ENCODE measurements at places on chromosomes 3 and 15.

DNA sequence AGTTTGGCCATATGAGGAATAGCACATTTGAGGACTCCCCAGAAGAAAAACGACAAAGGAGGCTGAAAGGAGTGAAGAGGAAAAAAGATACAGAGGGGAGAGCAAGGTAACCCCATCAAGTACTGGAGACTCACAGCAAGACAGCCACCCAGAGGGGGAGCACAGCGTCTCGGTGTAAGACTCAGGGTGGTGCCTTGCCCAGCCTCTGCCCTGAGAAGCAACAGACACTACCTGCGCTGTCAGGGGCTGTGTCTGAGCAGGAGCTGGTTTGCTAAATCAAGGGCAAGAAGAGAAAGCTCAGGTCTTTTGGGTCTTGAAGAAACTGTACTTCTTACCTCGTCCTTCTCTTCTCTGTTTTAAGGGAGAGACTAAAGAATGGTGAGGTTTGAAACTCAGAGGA is 27.9 kb downstream of the FBXO45 start:
- no peaks in the 10 kb centered on the region for H3K36me3 ChIP-seq
- H3K27ac ChIP-seq: no peak overlapping the region
- H3K27me3 ChIP-seq: peaks cover 5% of the 10 kb centered on the region
- DNase-seq: no peak

- no peak overlapping the region for H3K27ac ChIP-seq
- no peak for DNase-seq
- no peaks in the 10 kb centered on the region for H3K36me3 ChIP-seq
- H3K4me1 ChIP-seq: no peaks in the 10 kb centered on the region
- peaks cover 2% of the 10 kb centered on the region for H3K27me3 ChIP-seq
Observed at GRCh38 chr3:183193762-183194689, 31.5 kb upstream of the LAMP3 start.

DNA sequence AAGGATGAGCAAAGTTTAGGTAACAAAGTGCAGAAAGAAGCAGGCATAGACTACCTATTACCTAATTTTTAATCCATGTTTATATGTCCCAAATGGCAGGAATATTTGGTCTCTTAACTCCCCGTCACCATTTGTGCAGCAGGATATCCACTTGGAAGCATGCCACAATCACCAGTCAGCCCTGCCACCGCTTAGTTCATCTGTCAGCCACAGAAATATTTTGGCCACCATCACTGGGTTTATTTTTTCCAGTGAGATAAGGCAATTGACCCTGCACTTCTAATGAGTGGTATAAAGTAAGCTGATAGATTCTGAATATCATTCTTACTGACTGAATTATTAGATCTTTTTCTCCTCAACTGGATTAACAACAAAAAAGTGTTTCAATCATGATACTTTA is 152.9 kb upstream of the SOX2 start:
- no peaks in the 10 kb centered on the region for H3K36me3 ChIP-seq
- no peak overlapping the region for H3K4me3 ChIP-seq
- H3K27me3 ChIP-seq: no peaks in the 10 kb centered on the region
- no peak overlapping the region for H3K27ac ChIP-seq
- peaks cover 6% of the 10 kb centered on the region for H3K4me1 ChIP-seq
- peak; percentile 45 for DNase-seq

DNA sequence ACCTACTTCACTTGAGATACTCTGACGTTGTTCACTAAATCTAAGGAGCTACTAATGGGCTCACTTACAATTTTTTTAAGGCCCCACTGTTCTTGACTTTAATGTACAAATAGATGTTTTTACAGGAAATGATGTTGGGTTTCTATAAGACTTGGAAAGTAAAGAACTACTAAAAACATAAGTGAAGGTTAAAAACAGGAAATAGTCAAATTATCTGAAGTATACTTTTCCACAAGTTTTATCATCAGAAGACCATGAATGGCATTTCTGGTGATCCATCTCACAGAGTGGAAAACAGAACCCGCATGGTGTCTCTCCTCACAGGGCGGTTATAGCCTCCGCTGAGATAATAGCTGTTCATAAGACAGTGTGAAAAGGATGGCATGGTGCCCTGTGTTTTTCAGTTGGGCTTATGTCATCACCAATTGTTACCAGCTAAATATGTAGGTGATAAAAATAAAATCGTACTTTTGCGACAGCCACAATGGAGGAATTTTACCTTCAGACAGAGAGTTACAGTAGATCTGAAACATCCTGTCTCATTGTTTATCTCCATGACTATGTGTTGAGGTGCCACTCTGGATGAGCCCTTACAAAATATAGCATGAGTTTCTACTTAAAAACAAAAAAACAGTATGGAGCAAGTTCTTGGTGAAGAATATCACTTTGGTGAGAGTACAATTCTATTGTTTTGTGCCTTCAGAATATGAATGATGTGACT is 462.4 kb downstream of the RAP2B start:
- H3K4me3 ChIP-seq: no peak overlapping the region
- no peak for DNase-seq
- H3K27me3 ChIP-seq: no peaks in the 10 kb centered on the region
- no peaks in the 10 kb centered on the region for H3K36me3 ChIP-seq

- H3K36me3 ChIP-seq: no peaks in the 10 kb centered on the region
- no peak overlapping the region for H3K27ac ChIP-seq
- peak; percentile 98 for DNase-seq
- no peaks in the 10 kb centered on the region for H3K4me1 ChIP-seq
- no peaks in the 10 kb centered on the region for H3K27me3 ChIP-seq
Observed at GRCh38 chr3:31219131-31219843, 313.4 kb upstream of the STT3B start.

DNA sequence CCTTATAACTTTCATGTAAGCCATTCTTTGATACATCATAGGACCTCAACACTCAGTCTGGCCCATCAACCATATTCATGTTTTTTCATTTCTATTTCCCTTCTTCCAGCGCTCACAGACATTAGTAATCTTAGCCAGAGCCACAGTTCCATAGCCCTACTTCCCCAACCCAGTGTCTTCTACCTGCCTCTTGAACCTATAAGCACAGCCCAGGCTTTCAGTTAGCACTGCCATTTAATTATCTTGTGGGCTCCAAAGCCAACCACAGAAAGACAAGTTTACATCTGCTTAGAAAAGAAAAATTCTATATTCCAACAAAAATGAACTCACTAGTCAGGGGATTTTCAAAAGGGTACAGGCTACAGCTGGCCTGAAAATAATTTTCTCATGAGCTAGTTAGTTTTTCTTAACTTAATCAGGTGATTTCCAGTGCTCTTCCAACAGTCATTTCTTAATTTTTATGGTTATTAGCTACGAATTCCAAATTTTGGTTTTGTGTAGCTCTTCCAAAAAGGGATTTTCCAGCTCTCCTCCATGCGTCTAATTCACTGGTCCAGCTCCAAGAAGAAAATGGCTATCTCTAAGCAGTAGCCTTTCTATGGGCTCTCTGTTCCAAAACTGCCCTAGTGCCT is 13.7 kb downstream of the CD200 start:
- DNase-seq: no peak
- no peaks in the 10 kb centered on the region for H3K4me1 ChIP-seq
- no peaks in the 10 kb centered on the region for H3K27me3 ChIP-seq
- no peaks in the 10 kb centered on the region for H3K36me3 ChIP-seq

DNA sequence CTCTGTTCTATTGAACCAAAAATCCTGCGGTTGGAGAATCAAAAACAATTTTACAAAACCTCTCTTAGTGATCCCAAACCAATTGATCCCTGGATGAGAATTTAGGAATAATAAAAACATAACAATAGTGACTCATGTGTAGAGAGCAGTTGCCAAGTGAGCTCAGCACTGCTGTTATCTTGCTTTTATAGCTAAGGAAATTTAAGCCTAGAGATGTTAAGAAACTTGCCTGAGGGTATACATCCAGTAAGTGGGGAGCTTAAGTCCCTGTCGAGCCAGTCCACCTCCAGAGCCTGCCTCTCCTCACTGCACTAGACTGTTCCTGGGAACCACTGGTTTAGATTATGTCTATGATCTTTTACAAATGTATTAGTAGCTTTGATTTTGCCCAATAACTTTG is 358.4 kb upstream of the LMCD1 start:
- H3K27ac ChIP-seq: no peak overlapping the region
- no peak overlapping the region for H3K4me3 ChIP-seq
- no peaks in the 10 kb centered on the region for H3K4me1 ChIP-seq
- no peaks in the 10 kb centered on the region for H3K27me3 ChIP-seq
- H3K36me3 ChIP-seq: no peaks in the 10 kb centered on the region

GRCh38 chr15:68787609-68788263 is 33.0 kb downstream of the ANP32A start:
- no peak for DNase-seq
- H3K4me1 ChIP-seq: peaks cover 3% of the 10 kb centered on the region
- H3K27me3 ChIP-seq: no peaks in the 10 kb centered on the region
- H3K4me3 ChIP-seq: no peak overlapping the region

- H3K27ac ChIP-seq: no peak overlapping the region
- H3K4me3 ChIP-seq: no peak overlapping the region
- no peaks in the 10 kb centered on the region for H3K36me3 ChIP-seq
- no peak for DNase-seq
- peaks cover 16% of the 10 kb centered on the region for H3K4me1 ChIP-seq
Observed at GRCh38 chr3:12968541-12968940, 104.7 kb downstream of the IQSEC1 start.

DNA sequence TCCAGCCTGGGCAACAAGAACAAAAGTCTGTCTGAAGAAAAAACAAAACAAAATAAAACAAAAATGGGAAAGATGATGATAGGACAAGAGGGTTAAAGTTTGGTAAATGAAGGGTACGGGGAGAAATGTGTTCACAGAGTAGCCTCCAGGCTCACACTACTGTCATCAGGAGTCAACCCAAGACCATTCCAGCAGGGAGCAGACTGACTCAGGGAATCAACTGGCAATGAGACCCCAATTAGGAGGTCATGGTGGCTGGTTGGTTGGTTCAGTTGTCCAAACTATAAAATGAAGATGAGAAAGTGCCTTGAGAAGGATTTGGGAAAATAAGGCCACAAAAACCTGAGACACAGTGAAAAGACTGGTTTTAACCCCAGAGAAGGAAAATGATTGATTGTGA is 51.8 kb downstream of the KLHL6 start:
- no peak overlapping the region for H3K4me3 ChIP-seq
- no peak for DNase-seq
- no peaks in the 10 kb centered on the region for H3K36me3 ChIP-seq
- H3K27ac ChIP-seq: no peak overlapping the region

DNA sequence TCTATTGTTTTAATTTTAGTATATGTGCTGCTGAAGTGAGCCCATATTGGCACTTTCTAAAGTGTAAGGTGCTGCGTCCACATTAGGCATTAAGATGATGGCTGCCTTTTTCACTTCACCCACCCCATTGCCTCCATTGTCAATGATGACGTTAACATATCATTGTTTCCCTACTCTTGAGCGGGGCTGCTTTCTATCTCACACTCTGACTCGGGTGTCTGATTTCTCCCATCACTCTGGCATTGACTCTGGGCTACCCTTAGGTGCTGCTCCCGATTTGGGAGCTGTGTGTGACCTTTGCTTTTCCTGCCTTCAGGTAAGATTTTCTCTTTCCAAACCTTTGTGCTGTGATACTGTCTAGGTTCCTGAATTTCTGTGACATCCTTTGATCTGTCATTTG is 28.8 kb downstream of the CGNL1 start:
- peaks cover 7% of the 10 kb centered on the region for H3K4me1 ChIP-seq
- no peak overlapping the region for H3K27ac ChIP-seq
- H3K27me3 ChIP-seq: peaks cover 6% of the 10 kb centered on the region

GRCh38 chr3:46509661-46510187 is 11.9 kb downstream of the RTP3 start:
- DNase-seq: no peak
- H3K4me3 ChIP-seq: no peak overlapping the region
- no peak overlapping the region for H3K27ac ChIP-seq
- no peaks in the 10 kb centered on the region for H3K36me3 ChIP-seq
- H3K4me1 ChIP-seq: no peaks in the 10 kb centered on the region

- H3K4me3 ChIP-seq: no peak overlapping the region
- peaks cover 7% of the 10 kb centered on the region for H3K4me1 ChIP-seq
- no peak overlapping the region for H3K27ac ChIP-seq
- H3K36me3 ChIP-seq: no peaks in the 10 kb centered on the region
- no peaks in the 10 kb centered on the region for H3K27me3 ChIP-seq
Observed at GRCh38 chr3:170220871-170221270, 1.4 kb upstream of the PRKCI start.

GRCh38 chr3:124786511-124787241 is 56.4 kb downstream of the UMPS start:
- no peaks in the 10 kb centered on the region for H3K36me3 ChIP-seq
- no peak overlapping the region for H3K4me3 ChIP-seq
- peaks cover 44% of the 10 kb centered on the region for H3K4me1 ChIP-seq
- H3K27ac ChIP-seq: peak overlapping the region; percentile 11

DNA sequence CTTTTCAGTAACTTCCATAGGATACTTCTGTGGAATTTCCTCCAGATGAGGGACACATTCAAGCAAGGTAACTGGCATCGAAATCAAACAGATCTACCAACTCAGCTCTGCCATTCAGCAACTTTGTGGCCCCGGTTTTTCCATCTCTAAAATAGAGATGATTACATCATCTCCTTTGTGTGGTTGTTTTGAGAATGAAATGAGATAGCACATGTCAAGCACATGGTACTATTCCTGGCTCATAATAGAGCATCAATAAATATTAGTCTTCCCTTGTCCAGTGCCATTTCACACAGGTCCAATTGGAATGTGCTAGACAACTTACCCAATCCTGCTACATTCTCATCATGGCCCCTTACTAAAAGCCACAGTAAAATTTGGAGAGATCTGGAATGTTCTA is 24.2 kb upstream of the TM4SF4 start:
- peak overlapping the region; percentile 82 for H3K27ac ChIP-seq
- H3K27me3 ChIP-seq: no peaks in the 10 kb centered on the region
- H3K36me3 ChIP-seq: no peaks in the 10 kb centered on the region
- H3K4me1 ChIP-seq: peaks cover 30% of the 10 kb centered on the region

- H3K27ac ChIP-seq: no peak overlapping the region
- no peak overlapping the region for H3K4me3 ChIP-seq
- DNase-seq: no peak
- H3K27me3 ChIP-seq: peaks cover 67% of the 10 kb centered on the region
Observed at GRCh38 chr3:193812078-193812725, 219.2 kb downstream of the OPA1 start.

GRCh38 chr3:148955544-148956346 is 35.6 kb upstream of the GYG1 start:
- H3K27me3 ChIP-seq: no peaks in the 10 kb centered on the region
- peak; percentile 93 for DNase-seq
- H3K36me3 ChIP-seq: no peaks in the 10 kb centered on the region
- H3K4me1 ChIP-seq: peaks cover 8% of the 10 kb centered on the region
- H3K4me3 ChIP-seq: no peak overlapping the region

DNA sequence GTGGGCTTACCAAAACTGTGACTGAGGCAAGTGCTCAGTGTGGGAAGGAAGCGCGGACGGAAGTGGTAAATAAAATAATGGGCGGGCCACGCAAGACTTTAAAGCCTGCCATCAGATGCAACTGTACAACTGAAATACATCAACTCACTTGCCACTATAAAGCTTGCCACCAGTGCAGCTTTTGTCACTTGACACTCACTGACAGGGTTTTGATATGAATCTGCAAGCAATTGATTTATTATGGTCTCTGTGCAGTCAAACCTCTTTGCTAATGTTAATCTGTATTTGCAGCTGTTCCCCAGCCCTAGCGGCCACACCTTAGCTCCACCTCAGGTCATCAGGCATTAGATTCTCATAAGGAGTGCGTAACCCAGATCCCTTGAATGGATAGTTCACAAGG is 2.3 kb upstream of the GFM1 start:
- no peak overlapping the region for H3K27ac ChIP-seq
- H3K4me3 ChIP-seq: no peak overlapping the region
- DNase-seq: no peak
- H3K27me3 ChIP-seq: no peaks in the 10 kb centered on the region

All from astrocyte (in vitro differentiated cells and primary cell).